ENCODE measurements at places on chromosomes 3 and 15.

- peak; percentile 16 for DNase-seq
Measured at GRCh38 chr3:141454906-141455602, 31.8 kb upstream of the RASA2 start.

GRCh38 chr3:16810593-16811367 lies 74.0 kb upstream of the PLCL2 start:
- DNase-seq = no peak

DNA sequence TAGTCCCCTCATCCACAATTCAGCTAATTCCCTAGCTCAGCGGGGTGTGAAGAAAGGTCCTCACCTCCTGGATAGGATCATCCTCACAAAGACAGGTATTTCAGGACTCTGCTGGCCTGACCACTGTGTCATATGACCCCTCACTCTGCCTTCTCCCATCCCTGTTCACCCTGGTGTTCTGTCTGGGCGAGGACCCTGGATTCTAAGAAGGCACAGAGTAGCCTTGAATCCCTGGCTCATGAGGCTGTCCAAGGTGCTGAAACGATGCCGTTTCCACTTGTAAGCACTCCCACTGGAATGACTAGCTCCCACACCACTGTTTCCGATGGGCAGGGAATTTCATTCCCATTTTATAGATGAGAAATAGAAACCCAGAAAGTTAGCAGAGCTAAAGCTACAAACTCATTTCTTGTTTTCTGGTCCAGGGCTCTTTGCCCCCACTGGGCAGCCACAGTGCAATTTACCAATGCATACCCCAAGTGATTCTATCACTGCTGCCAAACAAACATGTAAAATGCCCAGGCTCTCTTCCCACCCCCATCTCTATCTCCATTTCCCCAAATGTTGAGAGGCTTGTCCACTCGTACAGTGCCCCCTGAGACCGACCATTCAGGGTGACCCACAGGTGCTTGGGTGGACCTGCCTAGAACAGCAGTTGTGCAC lies 83.2 kb downstream of the RAB11A start:
- DNase-seq = no peak

- DNase-seq = peak; percentile 20
Measured at GRCh38 chr3:124878561-124879336, 8.4 kb downstream of the ITGB5 start.

DNA sequence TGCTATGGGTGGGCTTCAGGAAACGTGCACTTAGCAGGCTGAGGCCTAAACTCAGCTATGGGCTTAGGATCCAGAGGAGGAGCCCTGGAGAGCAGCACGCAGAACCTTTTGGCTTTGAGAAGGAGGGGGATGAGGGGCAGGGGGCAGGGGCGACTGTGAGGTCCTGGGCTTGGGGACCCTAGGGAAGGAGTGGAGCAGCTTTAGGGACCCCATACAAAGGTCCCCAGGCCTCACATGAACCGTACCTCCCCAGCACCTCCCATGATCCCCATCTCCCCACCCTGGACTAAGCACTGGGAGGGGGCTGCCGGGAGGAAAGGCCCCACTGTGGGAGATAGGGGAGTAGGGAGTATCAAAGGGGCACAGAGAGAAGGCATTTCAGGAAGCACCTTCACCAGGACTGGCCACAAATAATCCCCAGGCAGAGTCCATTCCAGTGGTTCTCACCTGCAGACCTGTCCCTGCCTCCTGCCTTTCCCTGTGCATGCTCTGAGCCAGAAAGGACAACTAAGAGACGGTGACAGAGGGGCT lies 62.0 kb upstream of the KLF13 start:
- DNase-seq = no peak

DNA sequence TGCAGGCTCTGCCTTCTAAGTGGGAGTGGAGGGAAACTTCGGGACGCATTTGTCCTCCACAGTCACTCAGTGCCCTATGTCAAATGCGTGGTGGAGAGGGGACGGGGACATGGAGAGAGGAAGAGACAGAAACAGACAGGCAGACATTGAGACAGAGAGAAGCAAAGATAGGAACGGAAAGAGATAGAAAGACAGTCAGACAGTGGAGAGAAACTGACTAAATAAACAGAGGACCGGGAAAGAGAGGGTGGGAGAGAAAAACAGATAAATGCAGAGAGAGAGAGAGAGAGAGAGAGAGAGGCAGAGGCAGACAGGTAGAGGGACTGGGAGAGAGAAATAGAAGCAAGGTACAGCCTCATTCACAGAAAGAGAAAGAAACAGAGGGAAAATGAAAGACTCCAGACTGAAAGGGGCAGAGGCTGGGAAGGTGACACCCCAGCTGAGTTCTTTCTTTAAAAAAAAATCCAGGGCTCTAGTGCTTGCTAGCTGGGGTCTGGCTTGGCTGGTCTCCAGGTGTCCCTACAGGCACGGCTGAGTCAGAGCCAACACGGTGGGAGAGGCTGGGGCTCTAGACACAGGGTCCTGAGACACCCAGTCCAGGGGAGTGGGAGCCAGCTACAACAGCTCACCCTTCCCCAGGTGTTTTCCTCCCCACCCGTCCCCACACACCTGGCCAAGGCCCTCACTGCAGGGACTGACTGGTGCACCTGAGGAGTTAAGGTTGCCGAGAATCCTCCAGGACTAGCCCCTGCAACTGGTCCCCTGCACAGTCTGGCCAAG lies 506.1 kb upstream of the PROK2 start:
- no peak for DNase-seq

DNA sequence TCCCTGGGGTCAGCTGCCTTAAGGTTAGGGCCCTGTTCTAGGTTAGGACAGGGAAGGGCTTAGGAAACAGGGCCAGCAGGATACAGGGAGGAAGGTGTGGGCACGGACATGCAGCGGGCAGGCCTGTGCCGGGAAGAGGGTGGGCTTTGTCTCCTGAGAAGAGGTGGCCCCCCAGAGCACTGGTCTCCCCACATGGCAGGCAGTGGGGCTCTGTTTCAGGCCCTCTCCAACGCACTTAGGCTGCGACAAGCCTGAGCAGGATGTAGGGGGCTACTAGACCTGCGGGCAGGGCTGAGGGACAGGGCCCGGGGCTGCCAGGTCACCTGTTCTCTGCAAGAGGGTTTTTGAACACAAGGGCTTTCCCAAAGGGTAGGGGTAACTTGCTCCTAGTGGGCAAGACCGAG lies 33.5 kb downstream of the KLF13 start:
- no peak for DNase-seq
